ENCODE measurements at places on chromosomes 3 and 15.

DNA sequence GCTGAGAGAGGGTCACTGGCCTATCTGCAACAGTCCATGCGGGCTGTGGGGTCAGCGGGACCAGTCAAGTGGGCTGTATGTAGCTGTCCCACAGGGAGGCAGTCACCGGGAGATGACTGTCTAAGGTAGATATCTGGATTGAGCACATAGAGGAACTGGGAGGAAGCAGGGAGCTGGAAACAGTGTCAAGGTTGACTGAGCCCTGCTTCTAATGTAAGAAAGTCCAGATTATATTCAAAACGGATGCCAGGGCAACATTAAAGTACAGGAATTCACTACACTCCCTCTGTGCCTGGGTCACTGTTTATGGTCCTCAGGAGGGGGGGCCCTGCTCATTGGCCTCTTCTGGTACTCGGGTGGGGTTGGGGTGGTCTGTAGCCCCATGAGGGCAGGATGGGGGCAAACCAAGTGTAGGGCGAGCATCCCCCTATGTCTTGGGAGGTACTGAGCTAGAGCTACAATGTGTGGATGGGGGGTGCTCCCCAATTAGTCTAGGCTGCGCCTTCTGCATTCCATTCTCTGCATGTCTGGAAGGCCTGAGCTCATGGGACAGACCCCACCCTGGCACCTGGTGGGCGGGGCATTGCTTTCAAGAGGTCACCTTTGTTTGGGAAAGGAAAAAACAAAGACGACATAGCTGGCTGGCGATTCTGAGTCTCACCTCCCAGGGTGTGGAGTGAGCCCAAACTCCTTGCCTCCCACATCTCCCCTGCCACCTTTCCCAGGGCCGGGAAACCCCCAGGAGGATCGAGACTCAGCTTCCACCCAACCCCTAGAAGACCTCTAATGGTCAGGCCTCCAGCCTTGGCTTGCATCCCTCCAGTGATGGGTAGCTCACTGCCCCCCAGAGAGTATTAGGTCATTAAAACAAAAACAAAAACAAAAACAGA is 45.1 kb upstream of the C15orf39 start:
- DNase-seq = no peak

- no peak for DNase-seq
Observed at GRCh38 chr3:27813255-27813654, 91.1 kb upstream of the EOMES start.

GRCh38 chr15:74857082-74857655 is 14.2 kb upstream of the ULK3 start:
- DNase-seq = no peak

- DNase-seq = no peak
Observed at GRCh38 chr15:29708519-29708918, 113.7 kb downstream of the TJP1 start.

DNA sequence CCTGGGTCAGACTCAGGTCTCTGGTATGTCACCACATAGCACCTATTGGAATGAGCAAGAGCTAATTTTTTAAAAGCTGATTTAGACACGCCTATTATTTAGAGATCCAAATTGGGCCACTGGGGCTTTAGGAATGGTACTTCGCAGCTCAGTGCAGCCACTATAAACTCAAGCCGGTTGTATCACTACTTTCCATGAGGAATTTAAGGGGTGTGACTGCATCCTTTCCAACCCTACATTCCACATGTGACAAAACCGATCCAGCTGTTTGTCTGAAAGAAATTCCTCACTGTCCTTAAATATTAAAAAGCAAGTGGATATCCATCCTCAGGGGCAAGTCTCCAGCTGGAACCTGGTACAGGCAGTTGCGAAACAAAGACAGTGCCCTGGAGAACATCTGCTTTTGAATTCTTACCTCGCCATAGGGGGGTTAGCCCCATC is 12.8 kb downstream of the VGLL3 start:
- DNase-seq = no peak

DNA sequence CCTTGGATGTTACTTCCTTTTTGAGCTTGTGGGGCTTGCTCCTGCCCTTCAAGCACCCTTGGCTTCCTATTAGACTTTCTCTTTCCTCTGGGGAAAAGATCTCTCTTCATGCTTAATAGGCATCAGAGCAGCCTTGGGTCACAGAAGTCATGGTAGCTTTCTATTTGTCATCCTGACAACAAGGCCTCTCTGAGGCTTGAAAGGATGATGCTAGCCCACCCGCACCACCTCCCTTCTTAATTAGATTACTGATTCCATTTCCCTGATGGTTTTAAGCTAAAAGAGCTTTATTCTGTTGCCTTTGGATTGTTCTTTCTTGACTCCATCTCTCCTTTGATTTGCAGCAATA is 435.5 kb upstream of the TPM1 start:
- no peak for DNase-seq

DNA sequence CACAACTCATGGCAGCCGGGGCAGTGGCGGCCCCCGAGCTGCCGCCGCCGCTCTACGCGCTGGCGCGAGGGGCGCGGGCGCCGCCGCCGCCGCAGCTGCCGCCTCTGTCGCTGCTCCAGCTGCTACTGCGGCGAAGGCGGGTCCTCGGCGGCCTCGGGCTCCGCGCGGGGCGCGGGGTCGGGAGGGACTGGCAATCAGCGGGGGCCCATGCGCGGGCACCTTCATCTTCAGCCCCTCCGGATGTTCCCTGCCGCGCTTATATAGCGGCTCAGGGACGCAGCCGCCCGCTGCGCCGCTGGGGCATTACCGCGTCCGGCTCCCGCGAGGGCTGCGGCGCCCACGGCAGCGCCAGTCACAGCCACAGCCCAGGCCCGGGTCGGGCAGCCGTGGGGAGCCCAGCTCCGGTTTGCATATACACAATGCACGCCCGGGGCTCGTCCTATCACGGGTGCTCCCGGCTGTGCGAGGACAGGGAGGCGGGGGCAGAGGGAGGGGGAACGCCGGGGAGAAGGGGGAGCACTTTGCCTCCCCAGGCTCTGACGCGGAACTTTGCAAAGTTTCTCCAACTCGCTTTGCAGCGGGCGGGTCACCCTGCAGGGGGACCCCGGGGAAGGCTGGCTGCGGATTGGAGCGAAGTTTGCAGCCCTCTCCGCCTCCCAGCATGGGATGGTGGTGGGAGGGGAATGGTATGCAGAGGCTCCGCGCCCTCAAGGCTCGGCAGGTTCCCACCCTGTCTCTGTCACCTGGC is at the start of gene VGLL3:
VGLL3 (minus strand) TSS at position 416 of the 748 bp plus-strand sequence; CDS start at position 10, 406 bp downstream.
- no peak for DNase-seq

GRCh38 chr3:44444896-44445691 is 32.4 kb downstream of the ZNF445 start:
- DNase-seq = no peak

- DNase-seq = no peak
Observed at GRCh38 chr15:66917904-66918448, 147.4 kb upstream of the SMAD3 start.

GRCh38 chr3:46874430-46874829 is 3.1 kb upstream of the PTH1R start:
- DNase-seq = no peak

DNA sequence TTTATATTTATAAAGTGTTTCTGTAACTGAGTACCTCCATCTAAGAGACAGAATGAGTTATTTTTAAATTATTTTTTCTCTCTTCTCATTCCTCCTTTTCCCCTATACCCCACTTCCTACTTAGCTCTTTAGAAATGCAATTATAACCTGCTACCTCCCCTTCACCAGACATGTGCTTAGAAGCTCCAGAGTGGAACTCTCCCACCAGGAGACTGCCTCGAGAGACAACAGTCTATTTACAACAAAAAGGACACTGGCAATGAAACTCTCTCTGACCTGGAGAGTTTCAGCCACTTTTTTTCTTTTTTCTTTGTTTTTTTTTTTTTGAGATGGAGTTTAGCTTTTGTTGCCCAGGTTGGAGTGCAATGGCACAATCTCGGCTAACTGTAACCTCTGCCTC is 109.4 kb upstream of the PLXND1 start:
- no peak for DNase-seq

All from stimulated activated CD8-positive, alpha-beta memory T cell treated with anti-CD3 and anti-CD28 coated beads, Interleukin-12 subunit alpha, Interleukin-12 subunit beta, amount 100 ng/mL, for 4 hours (primary cell).